ENCODE measurements at places on chromosomes 2 and 18.

DNA sequence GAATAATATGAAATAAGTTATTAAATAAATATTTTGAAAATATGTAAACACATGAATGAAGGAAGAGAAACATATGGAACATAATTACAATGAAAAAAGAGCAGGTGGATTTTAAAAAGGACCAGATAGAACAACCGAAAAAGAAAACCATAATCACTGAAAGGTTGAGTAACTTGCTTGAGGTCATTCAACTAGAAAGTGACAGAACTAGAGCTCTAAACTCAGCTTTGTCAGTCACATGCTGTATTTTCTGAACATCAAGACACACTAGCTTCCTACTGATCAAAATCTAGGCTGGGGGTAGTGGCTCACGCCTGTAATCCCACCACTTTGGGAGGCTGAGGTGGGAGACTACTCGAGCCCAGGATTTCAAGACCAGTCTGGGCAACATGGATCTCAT lies 30.0 kb upstream of the ITGAV start:
- DNase-seq = no peak

DNA sequence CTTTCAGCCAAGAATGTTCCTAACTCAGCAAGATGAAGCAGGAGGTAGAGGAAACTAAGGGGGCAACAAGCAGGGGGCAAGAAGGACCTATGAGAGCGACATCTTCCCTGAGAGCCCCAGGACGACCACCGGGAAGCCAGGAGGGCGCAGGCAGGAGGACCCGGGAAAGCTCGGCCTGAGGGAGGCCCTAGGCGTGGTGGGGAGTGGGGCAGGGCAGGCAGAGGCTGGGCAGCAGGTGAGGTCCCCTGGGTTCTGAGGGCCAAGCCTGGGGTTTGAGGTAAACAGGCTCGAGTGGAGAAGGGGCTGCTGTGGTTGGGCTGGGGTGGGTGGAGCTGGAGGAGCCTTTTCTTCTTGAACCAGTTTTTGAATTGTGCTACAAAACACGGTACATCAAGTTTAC lies 1.3 kb upstream of the ALPI start:
- DNase-seq = no peak

DNA sequence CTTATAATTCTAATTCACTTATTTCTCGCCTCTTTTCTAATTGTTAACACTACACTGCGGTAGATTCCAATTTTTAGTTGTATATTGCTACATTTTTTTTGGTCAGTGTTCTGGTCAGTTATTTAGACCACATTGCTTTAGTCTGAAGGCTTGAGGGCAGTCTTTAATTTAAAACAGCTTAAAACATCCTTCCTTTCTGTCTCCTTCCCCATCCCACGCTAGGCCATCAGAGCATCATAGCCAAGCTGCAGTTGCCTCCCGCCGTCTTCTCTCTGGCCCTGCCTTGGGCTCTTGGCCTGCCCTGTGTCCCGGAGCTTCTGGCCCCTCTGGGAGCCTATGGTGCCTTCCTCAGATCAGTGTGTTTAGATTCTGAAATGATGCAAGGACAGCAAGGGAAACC lies 52.6 kb upstream of the GLI2 start:
- no peak for DNase-seq

DNA sequence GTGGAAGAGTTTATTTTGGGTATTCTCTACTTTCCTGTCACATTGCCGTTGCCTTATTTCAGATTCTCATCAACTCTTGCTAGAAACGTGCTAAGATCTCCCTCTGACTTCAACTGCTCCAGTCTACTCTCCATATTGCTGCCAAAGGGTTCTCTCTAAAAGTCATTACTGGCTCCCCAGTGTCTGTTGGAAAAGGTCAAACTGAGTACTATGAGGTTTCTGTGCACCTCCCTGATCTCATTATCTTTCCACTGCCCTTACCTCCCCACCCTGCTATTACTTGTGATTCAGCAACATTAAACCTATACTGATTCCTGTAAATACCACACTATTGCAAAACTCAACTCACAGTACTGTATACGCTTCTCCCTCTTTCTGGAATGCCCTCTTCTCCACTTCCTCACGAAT lies 1.9 kb upstream of the KRCC1 start:
- no peak for DNase-seq

DNA sequence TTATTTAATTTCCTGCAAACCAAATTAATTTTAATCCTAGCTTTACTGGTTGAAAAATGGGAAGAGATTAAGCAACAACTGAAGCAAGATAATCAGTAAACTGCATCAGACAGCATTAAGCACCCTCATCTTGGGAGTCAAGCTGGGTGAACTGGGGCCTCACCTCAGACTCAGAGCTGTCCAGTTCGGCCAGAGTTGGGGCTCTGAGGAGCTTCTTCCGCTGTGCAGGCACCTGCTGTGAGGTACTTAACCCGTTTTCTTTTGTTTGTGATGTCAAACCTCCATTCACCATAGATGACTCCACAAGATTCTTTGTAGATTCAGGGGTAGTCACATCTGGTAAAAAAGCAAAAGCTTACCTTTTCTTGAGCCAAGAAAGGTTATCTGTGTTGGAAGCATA lies 71.8 kb downstream of the PRELID3A start:
- no peak for DNase-seq

- DNase-seq = no peak
Observed at GRCh38 chr2:10338270-10339188, 35.8 kb downstream of the HPCAL1 start.
